ENCODE measurements at places on chromosomes 16 and 17.

GRCh38 chr17:78903101-78903779 lies at the start of gene CEP295NL:
Gene CEP295NL, minus strand, starts transcription at chr17:78903201. Its CDS starts 1,373 bp downstream, at chr17:78901828.
- peak; percentile 19 for DNase-seq

DNA sequence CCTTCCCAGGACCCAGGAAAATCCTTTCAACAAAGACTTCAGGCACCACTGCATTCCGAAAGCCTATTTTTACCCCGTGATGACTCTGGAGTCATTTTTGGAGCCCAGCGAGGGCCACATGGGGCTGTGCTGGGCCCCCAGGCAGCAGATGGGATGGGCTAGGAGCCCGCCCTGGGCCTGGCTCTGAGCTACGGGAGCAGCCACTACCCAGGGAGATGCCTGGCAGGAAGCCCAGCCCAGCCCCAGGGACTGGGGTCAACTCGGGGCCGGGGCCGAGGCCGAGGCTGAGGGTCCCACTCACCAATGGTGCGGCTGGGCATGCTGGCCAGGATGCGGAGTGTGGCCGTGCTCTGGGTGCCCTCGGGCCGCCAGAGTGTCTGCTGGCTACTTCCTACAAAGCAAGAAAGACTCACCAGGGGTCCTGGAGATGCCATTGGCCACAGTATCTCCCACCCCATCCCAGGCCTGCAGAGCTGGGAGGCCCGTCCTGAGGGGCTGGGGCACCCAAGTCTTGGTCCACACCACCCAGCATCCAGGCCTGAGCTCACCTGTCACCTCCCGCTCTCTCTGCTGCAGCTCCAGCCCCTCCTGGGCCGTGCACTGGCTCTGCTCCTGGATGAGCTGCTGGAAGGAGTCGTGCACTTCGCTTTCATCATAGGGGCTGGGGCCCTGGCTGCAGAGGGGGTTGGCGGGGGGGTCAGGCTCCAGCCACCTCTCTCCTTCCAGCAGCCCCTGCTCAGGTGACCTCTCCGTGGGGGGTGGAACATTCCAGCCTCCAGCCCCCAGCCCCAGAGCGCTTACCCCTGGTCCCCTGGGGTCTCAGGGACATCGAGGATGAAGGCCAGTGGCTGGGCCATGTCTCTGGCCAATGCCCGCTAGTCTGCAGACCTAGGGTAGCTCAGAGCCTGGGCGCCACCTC lies 2.3 kb downstream of the TMC6 start:
- DNase-seq = no peak

DNA sequence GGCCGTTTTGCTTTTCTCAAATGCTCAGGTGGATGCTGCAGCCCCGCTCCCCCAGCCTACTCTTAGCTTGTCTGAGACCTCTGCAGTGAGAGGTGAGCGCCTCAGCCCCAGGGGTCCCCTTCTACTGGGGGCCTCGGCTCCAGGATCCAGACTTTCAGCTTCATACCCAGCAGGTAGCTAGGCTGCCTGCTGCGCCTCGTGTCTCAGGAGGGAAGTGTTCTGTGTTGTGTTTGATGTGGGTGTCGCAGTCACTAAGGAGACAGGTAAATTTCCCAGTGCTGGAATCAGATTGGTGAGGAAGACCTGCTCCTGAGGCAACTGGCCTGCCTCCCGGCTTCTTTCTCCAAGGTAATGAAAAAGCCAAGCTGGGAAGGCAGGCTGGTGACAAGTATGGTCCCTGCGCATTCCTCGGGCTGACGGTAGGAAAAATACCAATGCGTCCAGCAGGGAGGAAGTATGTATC lies 604.0 kb upstream of the SALL1 start:
- no peak for DNase-seq

GRCh38 chr17:11561702-11562101 lies 36.6 kb upstream of the DNAH9 start:
- DNase-seq = no peak

DNA sequence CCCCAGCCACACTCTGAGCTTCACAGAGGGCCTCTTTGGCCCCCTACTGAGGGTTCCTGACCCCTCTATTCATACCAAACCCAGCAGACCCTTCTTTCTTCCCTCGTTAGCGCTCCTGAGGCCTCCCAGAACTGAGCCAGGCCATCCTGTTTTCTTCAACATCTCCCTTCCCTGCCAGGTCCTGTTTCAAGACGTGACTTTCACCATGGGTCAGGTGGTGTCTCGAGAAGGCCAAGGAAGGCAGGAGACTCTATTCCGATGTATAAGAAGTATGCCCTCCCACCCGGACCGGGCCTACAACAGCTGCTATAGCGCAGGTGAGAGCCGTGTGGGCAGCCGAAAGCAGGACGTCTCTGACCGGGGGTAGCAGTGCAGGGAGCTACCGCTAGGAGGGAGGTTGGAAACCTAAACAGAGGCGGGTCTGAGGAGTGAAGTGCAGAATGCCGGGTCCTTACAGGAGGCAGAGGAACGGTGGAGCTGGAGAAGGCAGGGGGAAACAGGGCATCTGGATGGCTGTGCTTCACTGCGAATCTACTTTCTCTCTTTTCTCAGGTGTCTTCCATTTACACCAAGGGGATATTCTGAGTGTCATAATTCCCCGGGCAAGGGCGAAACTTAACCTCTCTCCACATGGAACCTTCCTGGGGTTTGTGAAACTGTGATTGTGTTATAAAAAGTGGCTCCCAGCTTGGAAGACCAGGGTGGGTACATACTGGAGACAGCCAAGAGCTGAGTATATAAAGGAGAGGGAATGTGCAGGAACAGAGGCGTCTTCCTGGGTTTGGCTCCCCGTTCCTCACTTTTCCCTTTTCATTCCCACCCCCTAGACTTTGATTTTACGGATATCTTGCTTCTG lies 1.3 kb upstream of the SENP3 start:
- DNase-seq = peak; percentile 51

- no peak for DNase-seq
Observed at GRCh38 chr17:34487626-34488025, 91.8 kb upstream of the TMEM132E start.

DNA sequence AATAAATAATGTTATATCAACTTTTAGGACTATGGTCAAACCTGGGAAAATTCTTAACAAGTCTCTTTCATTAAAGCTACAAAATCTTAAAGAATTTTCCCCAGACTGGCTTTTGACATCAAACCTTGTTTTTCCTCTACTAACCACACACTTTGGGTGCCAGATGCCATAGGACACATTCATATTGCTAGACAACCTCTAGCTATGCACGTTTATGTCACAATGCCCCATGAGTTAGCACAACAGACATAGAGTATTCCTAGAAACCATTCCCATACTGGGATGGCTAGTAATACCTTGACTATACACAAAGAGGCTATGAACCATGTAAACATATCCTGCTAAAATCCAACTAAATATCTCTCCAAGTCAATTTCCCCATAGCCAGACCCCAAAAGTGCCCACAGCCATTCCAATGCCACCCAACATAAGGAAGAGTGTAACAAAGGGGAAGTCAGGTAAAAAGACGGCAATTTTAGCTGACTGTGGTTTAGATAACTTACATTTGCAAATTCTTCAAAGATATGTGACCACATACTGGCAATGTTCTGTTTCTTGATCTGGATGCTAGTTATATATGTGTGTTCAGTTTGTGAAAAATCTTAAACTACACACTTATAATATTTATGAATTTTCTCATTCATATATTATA lies 23.4 kb downstream of the SMURF2 start:
- DNase-seq = no peak

DNA sequence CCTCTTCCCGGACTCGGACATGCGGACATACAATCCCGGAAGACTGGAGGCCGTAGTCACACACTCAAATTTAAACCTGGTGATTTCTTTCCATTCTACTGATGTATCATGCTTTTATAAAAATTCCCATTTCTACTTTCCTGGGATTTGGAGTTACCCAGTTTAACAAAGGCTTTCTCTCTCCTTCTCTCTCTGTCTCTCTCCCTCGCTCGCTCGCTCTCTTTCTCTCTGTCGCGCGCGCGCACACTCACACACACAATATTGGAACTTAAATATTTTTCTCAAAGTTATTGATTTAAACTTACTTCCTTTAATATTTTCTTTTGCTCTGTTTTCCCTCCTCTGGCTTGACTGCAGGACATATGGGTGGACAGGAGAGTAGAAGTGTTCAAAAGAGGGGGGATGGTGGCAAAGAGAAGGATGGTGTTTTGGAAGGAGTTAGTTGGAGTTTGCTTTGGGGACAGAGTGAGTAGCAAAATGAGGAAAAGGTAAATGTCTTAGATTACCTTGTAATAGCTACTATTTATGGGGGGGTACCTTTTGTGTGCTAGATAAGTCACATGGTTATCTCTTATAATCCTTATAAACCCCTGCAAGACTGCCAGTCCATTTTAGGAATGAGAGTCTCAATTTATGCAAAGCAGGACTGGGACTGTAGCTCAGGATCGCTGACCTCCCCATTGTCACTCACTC lies 878 bp upstream of the TRIM25 start:
- no peak for DNase-seq

GRCh38 chr16:84484579-84485254 lies 19.7 kb downstream of the MEAK7 start:
- no peak for DNase-seq

GRCh38 chr17:42653179-42654124 lies 5.6 kb upstream of the TUBG2 start:
- DNase-seq = no peak

DNA sequence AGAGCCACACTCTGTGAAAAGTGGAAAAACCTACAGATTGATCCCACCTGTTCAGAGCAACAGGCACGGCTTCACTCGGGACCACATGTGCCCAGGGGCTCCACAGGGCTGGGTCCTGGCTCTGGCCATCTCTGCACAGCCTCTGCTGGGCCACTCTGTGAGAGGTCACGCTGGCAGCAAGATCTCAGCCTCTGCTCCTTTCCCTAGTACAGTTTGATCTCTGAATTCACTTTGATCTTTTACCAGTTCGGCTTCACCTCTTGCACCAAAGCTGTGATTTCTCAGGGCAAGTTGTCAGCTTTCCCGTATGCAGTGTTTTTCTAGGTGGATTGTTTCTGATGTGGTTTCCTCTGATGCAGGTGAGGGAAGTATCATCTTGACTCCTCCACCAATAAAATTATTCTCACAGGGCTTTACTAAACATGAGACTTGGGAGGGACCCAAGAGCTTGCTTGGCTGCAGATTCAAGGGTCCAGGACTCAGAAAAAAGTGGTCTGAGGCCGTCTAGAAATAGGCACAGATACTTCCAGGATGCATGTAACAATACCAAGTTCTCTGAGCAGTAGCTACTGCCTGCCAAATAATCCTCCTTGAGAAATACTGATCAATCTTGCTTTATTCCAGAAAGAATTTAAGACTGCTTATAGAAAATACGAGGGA lies 24.0 kb upstream of the ALDH3A1 start:
- no peak for DNase-seq

DNA sequence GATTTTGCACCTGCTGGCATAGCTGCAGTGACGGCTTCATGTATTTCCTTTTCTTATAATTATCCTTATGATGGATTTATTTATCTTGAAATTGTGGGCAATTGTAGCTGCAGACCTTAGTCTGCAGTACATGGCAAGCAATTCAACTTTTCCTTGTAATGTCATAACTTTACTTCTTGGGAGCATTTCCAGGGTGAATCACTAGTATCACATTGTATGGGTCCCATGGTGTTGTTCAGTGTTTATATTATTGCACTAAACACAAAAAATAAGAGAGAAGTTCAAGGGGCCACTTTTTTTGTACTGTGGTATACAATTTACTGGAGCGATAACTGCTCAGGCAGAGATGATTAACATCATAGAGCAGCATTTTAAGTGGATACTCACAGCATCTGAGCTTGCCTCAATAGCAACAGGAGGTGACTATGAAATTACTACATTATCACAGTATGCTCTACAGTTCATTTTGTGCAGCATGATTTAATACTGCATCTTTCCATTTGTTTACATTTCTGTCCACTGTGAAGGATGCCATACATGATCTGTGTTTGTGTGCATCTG lies 169.5 kb downstream of the STX8 start:
- no peak for DNase-seq

DNA sequence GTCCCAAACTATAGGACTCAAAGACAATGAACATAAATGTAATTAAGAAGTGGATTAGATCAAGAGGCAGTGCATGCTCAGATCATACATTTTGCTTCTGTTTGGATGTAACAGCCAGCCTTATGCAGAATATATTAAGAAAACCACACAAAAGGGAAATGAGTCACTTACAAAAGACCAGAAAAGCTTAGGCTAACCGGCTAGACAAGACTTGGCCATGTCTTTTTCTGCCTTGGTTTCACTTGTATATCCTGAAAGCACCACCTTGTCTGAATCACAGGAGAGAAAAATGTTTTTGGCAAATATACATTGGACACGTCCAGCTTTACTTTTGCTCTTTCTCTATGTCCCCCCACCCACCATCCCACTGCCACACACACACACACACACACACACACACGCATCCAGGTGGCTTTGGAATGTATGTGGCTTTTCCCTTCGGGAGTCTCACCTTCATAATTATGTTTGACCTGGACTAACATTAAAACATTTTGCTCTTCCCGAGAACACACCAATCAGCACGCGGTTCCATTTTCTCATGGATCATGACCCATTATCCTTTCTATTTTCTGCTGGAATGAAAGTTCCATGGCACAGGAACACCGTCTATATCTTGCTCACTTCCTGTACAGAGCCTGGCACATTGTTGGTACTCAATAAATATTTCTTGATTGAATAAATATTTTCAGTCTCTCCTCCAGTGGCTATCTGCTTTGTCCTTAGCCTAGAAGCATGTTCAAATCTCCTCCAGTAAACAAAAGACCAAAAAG lies 64.6 kb downstream of the CDK5R1 start:
- no peak for DNase-seq

GRCh38 chr17:5042157-5043022 lies 7.2 kb upstream of the SLC52A1 start:
- no peak for DNase-seq

Measured in stimulated activated CD4-positive, alpha-beta T cell treated with anti-CD3 and anti-CD28 coated beads, Interleukin-15, amount 100 ng/mL, for 48 hours (primary cell).